Epithelial cell of alveolus of lung (primary cell): ENCODE measurements at places on chromosomes 2 and 18. TPM values are rescaled to one million over a fixed set of nuclear protein-coding genes. Genes with fewer than 3 reads are reported as not detected.

CREB1 gene
- 28.2 and 29.4 TPM in 2 replicates for total RNA-seq

GDF7 gene
- not detected in 2 replicates for total RNA-seq

CYP27C1 gene
- total RNA-seq, result 0.26 and 0.48 TPM in 2 replicates

AQP12A gene
- total RNA-seq, result not detected in 2 replicates

STK17B gene
- total RNA-seq, result 16.9 and 55.6 TPM in 2 replicates

SH3BP4 gene
- 47.0 and 114 TPM in 2 replicates for total RNA-seq

PSMD14 gene
- 40.3 and 99.2 TPM in 2 replicates for total RNA-seq

CDH2 gene
- 21.9 and 68.8 TPM in 2 replicates for total RNA-seq

UGT1A3 gene
- total RNA-seq, result not detected in 2 replicates

CDH7 gene
- not detected in 2 replicates for total RNA-seq

CCL20 gene
- 0.88 and 14.0 TPM in 2 replicates for total RNA-seq

MARCHF4 gene
- total RNA-seq, result under 0.01 and 1.0 TPM in 2 replicates

PID1 gene
- total RNA-seq, result 15.1 and 34.7 TPM in 2 replicates

SCYGR4 gene
- not detected in 2 replicates for total RNA-seq

TMEM169 gene
- total RNA-seq, result 0.16 and 0.65 TPM in 2 replicates

TMEM150A gene
- total RNA-seq, result 7.9 and 15.1 TPM in 2 replicates
